ENCODE measurements at places on chromosomes 12 and 14.

DNA sequence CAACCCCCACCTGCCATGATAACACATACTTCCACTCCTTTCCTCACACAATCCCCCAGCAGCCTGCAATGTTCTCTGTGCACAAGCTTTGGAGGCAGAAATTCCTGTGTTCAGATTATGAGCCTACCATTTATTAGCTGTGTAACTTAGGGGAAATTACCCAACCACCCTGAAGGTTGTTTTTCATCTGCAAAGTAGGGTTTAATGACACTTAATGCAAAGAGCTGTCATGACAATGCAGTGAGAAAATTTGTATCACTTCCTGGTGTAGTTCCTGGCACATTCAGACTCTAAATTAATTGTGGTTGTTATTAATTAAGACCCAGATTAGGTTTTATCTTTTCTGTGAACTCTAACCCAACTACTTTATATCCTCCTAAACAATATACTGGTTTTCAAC is 122.4 kb upstream of the DYRK2 start:
- DNase-seq, result no peak

DNA sequence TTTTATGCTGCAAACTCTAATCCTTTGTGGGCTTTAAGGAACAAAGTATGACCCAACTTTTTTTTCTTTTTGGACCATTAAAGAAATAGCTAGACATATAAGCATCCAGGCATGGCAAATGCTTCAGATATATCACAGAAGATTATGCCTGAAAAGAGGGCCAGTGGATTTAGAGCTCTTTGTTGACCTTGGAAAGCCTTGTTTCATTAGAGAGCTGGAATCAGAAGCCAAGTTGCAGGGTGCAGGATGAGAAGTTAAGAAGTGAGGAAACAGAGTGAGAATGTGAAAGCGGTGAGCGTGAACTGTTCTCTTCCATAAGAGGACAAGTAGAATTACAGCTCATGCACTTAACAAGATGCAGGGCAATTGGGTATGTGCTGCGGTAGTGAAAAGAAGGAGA is 373.7 kb downstream of the SYT1 start:
- no peak for DNase-seq

- no peak for DNase-seq
These were observed 127.6 kb upstream of the MED13L start for GRCh38 chr12:116404913-116405611.

DNA sequence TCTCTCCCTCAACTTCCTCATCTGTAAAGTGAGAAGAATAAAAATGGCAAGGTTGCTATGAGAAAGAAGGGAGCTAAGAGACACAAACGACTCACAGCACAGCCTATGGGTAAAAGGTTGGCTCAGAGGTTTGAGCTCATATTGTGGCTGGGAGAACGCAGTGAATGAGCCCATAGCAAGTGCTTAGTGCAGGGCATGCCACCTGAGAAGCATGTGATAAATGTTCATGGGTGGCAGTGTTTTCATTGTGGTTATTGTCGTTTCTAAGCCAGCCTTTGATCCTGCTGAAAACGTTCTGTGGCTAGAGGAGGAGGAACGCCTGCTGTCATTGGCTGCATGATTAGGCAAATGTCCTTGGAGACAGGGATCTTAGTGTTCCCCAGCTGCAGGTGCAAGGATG is 150.4 kb downstream of the KSR2 start:
- no peak for DNase-seq

GRCh38 chr14:53927171-53927570 is 29.5 kb downstream of the BMP4 start:
- DNase-seq, result no peak

DNA sequence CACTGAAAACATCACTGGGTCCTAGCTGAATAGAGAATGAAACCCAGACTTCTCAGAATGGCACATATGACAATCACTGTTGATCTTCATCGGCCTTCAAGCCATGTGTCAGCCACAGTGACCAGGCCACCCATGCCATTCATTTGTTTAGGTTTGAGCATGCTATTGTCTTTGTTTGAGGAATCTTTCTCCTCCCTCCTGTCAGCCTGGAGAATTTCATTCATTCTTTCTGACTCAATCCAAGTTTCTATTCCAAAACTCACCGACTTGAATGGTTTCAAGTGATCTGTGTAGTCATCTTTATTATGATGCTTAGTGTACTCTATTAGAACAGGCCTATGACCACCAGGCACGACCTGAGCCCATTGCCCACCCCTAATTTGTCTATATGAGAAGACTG is 106.3 kb downstream of the ETNK1 start:
- no peak for DNase-seq

DNA sequence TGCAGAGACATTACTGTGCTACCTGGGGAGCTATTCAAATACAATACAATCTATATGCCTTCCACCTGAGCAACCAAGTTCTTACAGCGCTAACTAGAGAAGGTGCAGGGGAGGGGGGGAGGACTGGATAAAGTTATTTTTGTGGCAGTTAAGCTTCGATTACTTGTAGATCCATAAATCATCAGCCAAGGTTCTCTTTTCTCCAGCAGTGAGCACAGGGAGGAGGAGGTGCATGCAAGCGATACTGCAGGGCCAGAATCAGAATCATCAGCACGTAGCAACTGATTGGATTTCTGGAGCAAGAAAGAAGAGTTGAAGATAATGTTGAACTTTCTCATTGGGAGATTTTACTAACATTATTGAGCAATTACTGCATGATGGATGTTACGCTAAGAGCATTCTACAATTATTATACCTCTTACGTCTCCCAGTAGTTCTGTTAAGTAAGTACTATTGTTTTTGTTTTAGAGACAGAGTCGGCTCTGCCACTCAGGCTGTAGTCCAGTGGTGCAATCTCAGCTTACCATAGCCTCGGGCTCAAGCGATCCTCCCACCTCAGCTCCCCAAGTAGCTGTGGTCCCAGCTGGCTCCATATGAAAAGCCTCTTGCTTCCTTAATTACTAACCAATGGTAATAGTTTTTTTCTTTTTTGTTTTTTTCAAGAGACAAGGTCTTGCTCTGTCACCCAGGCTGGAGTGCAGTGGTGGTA is 74.6 kb upstream of the EEA1 start:
- no peak for DNase-seq

DNA sequence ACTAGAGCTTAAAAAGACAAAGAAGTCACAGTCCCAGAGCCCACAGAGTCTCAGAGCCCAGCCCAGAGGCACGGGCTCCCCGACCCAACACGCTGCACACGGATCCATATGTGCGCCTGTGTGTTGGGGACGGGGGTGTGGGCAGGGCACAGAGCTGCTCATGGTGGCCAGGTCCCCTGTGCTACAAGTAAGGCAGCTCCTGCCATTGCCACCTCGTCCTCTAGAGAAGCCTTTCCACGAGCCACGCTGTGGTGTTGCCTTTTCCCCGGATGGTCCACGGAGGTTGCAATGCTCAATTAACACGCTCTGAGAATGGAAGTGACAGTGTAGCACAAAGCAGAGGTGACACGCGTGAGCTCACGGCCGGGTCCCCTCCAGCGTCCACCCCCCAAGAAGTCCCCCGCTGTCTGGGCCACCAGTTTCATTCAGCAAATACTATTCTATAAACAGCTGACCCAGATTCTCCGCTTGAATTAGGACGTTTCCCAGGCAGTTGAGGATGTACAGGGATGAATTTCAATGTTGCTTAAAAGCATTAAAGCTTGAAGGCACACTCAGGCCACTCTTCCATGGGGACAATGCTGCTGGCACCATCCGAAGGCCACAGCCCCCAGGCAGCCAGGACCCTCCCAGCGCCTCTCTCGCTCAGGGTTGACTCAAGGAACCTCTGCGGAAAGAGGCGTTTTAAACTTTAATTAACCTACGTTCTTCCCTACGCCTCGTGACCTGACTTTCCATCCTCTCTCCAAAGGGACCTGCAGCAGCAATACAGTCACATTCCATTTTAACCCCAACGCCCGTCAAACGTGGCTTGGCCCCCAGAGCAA is 22.7 kb upstream of the EIF5 start:
- no peak for DNase-seq
